ENCODE measurements at places on chromosomes 6 and 20.
A peak's percentile ranks its signal among the peaks of the same experiment; 100 is the strongest.

DNA sequence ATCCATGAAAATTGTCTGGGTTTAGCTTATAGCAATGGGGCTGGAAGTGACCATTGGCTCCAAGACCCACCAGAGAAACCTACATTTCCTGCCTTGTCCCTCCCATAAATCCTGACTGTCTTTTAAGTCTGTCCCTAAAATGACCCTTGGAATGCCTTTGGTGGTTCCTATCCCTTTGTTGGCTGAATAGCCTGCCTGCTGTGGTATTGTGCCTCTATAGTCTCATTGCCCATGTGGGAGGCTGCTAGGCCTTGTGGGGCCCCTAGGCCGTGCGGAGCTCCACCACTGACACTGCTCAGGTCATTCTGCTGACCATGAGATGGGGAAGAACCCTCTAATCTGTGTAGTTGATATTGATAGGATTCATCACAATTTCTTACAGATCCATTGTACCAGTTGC, 43.3 kb downstream of the SCP2D1 start:
- no peak for DNase-seq

DNA sequence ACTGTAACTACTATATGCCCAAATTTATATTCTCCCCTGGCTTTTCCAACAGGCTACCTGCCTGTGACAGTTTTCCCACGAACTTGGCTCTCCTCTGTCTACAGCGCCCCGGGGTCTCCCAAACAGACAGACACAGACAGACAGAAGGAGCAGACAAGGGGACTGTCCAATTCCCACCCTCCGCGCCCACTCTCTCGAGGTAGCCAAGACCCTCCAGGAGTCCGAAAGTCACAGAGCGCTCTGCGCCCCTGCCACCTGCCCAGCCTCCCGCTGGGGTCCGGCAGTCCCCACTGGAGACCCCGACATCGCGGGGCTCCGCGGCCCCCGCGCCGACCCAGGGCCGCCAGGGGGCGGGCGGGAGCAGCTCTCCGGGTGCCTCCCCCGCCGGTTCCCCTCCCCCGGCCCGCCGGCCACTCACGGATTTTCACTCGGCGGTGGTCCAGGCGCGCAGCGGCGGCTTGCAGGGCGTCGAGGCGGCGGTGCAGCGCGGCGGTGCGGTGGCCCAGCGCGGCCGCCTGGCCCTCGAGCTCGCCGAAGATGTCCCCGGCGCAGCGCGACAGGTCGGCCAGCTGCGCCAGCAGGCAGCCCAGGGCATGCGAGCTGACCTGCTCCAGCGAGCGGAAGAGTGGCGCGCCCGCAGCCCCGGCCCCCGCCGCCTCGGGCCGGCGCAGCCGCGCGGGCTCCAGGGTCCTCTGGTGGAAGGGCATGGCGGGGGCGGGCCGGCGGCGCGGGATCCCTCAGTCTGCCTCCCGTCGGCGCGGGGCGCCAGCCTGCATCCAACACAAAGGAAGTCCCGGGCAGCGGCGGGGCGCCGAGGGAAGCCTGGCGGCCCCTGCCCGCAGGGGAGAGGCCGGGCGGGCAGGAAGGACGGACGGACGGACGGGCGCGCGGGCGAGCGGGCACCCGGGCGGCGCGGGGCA, 81.3 kb upstream of the CCDC28A start:
- DNase-seq = peak; percentile 68

- no peak for DNase-seq
These were observed 66.2 kb downstream of the BCAS4 start for GRCh38 chr20:50861012-50861411.

DNA sequence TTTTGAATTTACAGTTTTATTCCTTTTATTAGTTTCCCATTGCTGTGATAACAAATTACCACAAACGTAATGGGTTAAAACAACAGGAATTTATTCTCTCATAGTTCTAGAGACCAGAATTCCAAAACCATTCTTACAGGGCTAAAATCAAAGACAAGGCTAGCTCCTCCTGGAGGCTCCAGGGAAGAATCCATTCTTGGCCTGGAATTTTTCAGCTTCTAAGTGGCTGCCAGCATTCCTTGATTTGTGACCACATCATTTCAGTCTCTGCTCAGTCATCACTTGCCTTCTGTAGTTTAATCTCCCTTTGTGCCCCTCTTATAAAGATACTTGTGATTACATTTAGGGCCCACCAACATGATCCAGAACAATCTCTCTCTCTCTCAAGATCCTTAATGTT, 897 bp upstream of the SEL1L2 start:
- no peak for DNase-seq

DNA sequence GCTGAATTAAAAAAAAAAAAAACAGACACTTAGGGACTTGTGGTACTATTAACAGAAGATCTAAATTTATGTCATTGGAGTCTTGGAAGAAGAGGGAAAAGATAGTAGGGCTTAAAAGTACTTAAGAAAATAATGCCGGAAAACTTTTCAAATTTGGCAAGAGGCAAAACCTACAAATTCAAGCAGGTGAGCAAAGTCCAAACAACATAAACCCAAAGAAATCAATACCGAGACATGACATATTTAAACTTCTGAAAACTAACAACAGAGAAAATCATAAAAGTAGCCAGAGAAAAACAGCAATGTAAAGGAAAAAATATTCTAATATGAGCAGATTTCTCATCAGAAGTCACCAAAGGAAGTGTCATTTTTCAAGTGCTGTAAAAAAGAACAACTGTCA, 44.4 kb downstream of the EPM2A start:
- DNase-seq = no peak

DNA sequence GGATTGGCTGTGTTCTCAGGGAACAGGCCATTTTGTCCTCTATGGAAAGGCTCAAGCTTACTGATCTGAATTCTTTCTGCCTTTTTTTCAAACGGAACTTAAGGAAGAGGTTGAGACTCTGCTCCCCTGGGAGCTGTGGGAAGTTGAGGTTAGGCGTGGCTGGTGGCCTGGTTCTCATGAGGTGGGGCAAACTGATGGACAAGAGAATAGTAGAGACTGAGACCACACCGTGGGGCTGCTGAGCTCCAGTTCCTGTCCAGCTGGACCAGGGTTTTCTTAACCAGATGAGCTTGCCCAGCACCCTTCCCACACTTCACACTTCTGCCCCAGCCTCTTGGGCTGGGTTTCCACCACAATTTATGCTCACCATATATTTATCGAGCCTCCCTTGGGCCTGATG, 6.1 kb downstream of the AP5S1 start:
- no peak for DNase-seq

DNA sequence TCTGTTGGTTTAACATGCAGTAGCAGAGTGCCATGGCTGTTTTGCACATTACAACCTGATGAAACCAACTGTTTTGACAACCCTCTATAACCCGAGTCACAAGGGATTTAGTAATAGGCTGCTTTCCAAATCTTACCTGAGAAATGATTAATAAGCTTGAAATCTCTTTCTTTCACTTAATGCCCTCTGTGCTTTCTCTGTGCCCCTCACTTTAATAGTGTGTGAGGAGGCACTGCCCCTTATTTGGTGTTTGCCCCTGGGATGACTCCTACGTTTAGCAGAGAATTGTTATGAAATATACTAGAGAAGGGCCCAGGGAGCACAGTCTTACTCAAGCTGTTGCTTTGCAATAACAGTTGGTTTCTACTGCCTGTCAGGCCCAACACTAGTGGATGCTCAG, 31.0 kb upstream of the PTCHD4 start:
- no peak for DNase-seq

DNA sequence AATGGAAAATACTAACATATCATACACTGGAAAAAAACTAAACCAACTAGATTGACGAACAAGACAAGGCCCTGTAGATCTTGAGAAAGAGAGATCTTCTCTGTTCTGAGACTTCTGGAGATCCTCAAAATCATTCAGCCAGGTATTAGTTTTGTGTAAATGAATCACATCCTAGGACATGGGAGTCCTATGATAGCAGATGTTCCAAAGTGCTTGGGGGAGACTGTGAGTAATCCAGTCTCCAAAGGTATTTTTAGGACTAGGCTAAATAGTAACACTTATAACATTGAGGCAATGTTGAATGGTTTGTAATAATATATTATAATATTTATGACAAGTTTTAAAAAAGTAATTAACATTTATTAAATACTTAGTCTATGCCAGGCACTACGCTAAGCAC, 275.0 kb downstream of the BTBD9 start:
- no peak for DNase-seq

DNA sequence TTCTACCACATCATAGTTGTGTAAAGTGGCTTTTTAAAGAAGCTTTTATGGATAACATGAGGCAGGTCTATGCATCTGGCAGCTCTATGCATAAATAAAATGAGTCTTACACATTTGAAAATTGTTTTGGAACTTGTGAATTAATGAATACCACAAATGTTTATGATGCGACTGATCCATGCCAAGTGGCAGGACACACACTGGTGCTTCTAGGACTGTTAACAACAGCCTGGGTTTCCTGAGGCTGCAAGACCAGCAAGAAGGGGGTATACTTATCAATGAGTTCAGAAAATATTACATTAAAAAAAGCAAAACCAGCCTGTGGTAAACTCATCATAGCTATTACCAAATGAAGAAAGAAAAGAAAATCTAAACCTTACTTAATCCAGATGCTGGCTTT, 212.9 kb upstream of the PDE10A start:
- DNase-seq = no peak

DNA sequence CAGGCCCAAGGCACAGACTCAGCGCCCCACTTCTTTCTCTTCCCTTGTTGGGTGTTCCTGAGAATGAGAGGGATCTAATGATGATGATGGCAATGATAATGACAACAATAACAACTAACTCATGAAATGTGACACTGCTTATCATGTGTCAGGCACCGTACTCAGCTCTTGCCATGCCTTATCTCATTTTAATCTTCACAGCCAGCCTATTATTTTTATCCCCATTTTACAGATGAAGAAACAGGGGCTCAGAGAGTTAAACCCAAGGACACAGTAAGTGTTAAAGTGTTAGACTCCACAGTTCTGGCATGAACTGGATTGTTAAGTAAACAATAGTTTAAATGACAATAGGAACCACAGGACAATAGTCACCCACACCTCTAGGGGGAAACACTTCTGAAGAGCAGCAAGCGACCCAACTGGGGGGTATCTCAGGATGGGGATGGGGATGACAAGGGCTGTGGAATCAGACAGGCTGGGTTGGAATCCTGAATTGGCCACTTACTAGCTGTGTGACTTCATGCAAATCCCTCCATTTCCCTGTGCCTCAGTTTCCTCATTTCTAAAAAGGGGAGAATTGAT, 12.5 kb downstream of the RSPH9 start:
- no peak for DNase-seq

DNA sequence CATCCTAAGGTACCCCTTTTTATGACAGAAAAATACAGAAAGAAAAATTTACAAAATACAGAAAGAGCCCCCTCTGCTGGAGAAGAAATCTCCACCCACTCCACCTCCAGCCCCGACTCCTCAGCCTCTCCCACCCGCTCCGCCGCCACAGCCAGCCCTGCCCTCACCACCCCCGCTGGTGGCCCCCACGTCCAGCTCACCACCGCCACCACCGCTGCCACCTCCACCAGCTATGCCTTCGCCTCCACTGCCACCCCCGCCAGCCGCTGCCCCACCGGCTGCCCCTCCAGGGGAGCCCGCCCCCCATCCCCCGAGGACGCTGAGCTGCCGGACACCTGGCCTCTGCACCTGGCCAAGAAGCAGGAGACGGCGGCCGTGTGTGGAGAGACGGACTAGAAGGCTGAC, 17.7 kb downstream of the WFDC2 start:
- no peak for DNase-seq

DNA sequence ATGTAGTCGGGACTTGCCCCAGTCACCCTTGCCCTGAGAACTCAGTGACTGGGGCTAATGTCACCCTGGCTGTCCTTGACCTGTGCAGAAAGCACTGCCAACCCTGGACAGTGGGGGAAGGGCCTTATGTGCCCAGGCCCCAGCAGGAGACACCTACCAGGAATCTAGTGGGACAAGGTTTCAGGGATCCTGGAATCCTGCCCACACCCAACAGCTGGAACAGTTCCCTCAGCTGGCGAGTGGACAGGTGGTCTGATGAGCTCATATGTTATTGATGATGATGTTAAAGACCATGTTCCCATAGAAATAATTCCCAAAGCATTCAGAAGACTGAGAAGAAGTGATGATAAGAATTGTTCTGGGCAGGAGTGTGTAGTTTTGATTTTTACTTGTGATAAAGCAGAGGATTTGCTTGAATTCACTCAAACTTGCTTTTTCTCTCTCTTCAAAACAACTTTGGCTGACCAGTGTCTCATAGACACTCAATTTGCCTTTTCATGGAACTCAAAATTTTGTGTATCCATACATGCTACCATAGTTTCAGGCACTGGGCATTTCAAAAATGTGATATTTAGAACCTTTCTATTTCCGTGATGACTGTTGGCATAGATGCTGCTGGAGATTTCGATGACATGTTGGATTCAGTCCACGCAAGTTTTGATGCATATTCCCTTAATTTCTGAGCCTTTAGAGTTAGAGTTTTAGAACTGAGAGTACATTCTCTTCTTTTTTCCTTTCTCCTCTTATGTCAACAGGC, 79.3 kb downstream of the SLC22A3 start:
- DNase-seq = no peak

- DNase-seq = no peak
These were observed 5.5 kb upstream of the FAM83C start for GRCh38 chr20:35297740-35298139.

DNA sequence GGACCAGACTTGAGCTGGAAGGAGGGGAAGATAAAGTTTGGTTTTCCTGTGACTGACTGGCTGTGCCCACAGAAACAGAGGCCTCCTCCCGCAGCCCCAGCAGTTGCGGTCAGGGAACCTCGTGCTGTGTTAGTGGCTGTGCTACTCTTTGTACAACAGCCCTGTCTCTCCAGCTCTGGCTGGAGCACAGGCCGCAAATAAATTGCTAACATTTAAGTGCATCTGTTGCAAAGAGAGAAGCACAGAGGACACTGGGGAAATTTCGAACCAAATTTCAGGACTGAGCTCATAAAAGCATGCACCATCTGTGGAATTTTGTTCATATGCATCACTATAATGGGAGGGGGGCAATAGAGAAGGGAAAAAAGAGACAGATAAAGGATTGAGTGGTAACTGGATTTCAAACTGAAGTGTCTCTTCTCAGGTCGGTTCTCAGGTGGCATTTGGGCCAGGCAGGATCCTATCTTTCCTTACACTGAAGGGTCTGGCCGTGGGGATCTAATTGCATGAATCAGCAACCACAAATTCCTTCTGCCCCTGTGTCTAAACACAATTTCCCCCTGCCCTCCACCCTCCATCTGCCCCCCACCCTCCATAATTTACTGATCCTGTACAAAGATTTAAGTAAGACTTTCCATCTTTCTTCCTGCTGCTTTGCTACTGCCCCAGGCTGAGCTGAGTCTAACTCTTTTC, 88.9 kb upstream of the ATXN1 start:
- DNase-seq = no peak

GRCh38 chr20:17572034-17572638, 2.3 kb downstream of the DSTN start:
- DNase-seq = no peak

All from activated T-cell treated with anti-CD3 and anti-CD28 coated beads, Interleukin-2, amount 50 U/mL, for 48 hours (primary cell).